Type B pancreatic cell (in vitro differentiated cells): ENCODE measurements at places on chromosomes 12 and 14.

- H3K4me1 ChIP-seq = no peaks in the 10 kb centered on the region
- H3K4me3 ChIP-seq = no peak overlapping the region
- H3K27ac ChIP-seq = no peak overlapping the region
- H3K27me3 ChIP-seq = no peaks in the 10 kb centered on the region
Measured at GRCh38 chr12:107545737-107546353, 139.8 kb upstream of the PWP1 start.

DNA sequence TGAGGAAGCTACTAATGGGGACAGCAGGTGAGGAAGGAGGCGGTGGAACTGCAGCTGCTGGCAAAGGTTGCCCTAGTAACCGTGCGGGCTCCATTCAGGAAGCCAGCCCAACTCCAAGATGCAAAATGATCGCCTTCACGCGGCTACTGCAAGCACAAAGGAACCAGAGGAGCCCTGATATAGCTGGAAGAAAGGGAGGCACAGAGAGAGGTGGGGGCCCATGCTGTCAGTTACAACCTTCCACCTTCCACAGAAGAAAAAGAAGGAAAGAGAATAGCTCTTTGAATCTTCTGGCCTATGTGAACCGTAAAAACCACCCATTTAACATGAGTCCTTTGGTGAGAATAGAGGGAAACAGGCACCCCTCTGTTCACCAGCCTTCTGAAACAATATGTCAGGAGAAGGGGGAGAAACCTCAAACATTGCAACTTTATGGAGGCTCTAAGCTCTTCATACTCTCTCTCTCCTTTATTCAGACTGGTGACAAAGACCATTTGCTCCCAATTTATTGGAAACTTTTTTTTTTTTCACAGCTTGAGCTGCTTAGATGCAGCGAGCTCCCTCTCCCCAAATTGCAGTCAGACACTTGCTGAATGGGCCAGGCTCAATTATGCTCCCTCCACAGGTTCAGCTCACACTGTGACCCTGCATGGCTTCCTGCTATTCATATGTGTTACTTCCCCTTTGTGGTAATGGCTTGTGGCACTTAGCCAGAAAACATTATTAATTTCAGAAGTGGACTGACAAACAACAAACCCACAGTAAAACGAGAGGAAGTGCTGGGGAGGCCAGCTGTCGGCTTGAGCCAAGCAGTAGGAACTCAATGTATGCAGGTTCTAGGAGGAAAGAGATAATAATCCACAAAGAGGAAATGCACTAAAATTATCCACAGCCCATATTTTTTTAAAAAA lies 6.2 kb downstream of the DUSP6 start:
- H3K27ac ChIP-seq = peak overlapping the region; percentile 68
- H3K4me1 ChIP-seq = peaks cover 65% of the 10 kb centered on the region
- H3K36me3 ChIP-seq = peaks cover 12% of the 10 kb centered on the region
- peaks cover 10% of the 10 kb centered on the region for H3K27me3 ChIP-seq
- no peak for DNase-seq
- peak overlapping the region; percentile 76 for H3K4me3 ChIP-seq

DNA sequence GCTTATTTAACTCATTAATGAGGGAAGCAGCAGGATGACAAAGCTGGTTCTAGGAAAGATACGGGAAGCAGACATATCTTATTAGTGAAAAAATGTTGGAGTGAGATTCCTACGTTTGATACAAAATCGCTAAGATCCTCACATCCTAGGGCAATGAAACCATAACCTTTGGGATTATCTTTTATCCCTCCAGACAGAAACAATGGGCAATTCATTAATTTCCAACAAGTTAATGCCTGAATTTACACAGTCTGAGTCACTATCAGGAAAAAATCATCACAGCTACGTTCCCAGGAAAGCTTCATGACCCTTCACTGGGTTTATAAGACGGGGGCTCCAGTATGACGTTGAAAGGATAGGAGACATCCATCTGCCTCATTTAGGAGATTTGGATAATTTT lies 45.0 kb downstream of the SLC24A4 start:
- no peak overlapping the region for H3K4me3 ChIP-seq
- H3K4me1 ChIP-seq = no peaks in the 10 kb centered on the region
- H3K27ac ChIP-seq = no peak overlapping the region
- H3K27me3 ChIP-seq = peaks cover 26% of the 10 kb centered on the region
- H3K36me3 ChIP-seq = no peaks in the 10 kb centered on the region
- no peak for DNase-seq

DNA sequence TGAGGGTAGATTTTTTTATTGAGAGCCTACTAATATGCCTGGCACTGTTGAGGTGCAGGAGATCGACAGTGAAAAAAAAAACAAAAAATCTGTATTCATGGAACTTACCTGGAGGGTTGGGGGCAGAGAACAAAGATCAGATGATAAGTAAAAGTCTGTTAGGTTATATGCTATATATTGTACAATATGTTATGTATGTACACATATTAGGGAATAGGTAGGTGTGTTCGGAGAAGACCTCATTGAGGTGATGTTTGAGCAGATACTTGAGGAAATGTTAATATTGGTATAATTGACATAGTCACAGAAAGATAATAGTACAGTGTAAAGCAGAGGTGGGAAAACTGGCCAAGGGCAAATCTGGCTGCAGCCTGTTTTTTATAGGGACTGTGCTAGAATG lies 5.6 kb downstream of the ARF6 start:
- H3K4me1 ChIP-seq = peaks cover 28% of the 10 kb centered on the region
- H3K27ac ChIP-seq = peak overlapping the region; percentile 64
- DNase-seq = no peak
- no peaks in the 10 kb centered on the region for H3K27me3 ChIP-seq
- H3K36me3 ChIP-seq = peaks cover 49% of the 10 kb centered on the region

DNA sequence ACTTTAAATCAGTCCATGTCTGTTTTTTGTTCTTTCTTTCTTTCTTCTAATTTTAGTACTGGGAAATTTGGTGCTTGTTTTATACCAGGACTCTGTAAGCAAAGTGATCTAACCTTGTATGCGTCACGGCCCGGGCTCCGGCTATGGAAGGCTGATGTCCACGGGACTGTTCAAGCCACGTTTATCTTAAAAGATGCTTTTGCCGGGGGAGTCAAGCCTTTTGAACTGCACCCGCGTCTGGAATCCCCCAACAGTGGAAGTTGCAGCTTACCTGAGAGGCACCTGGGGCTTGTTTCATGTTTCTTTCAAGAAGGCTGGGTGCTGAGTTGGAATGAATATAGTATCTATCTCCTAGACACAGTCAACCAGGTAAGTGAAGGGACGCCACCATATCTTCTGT lies 62.2 kb downstream of the TECPR2 start:
- no peak for DNase-seq
- H3K27ac ChIP-seq = no peak overlapping the region
- no peaks in the 10 kb centered on the region for H3K4me1 ChIP-seq
- no peaks in the 10 kb centered on the region for H3K27me3 ChIP-seq
- no peak overlapping the region for H3K4me3 ChIP-seq
- H3K36me3 ChIP-seq = peaks cover 13% of the 10 kb centered on the region

DNA sequence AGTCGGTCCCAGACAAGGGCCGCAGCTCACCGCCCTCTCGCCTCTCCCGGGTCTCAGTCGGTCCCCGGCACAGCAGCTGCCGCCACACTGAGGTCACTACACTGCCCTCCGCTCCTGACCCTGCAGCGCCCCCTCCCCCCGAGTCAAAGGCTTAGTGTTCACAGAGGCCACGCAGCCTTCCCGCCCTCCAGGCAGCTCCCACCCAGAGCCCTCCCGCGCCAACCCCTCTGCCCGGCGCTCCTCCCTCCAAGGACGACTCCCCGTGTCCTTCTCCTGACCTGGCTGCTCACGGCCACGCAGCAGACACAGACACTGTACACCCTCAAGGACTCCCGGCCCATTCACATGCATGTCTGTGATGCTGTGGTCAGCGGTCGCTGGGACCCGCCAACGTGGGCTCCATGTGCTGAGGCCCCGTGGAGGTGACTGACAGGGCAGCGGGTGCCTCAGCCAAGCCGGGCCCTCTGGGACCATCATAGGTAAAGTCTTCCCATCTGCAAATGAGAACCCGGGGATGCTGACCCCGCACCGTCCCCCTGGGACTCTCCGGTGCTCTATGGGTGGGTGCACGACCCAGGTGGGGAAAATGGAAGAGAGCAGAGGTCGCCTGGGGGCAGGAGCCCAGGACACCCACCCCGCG lies 16.3 kb upstream of the GALNT9 start:
- peaks cover 49% of the 10 kb centered on the region for H3K27me3 ChIP-seq
- no peak overlapping the region for H3K4me3 ChIP-seq
- DNase-seq = no peak
- peaks cover 20% of the 10 kb centered on the region for H3K4me1 ChIP-seq
- no peaks in the 10 kb centered on the region for H3K36me3 ChIP-seq

GRCh38 chr14:21039585-21040369 lies 2.4 kb upstream of the RNASE7 start:
- no peaks in the 10 kb centered on the region for H3K36me3 ChIP-seq
- peaks cover 7% of the 10 kb centered on the region for H3K27me3 ChIP-seq
- peak overlapping the region; percentile 11 for H3K4me3 ChIP-seq
- DNase-seq = no peak
- H3K27ac ChIP-seq = peak overlapping the region; percentile 42

DNA sequence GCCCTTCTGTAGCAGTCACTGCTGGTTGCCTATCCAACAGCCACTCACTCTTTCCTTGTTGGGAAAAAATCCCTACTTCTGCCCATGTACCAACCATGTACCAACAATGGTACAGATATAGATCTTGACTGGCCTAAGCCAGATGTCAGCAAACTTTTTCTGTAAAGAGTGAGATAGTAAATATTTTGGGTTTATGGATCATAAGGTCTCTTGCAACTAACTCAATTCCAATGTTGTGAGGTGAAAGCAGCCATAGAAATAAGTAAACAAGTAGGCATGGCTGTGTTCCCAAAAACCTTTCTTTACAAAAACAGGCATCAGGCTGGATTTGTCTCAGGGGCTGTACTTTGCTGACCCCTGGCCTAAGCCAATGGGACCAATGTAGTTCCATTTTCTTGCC lies 73.5 kb downstream of the ARMH4 start:
- no peaks in the 10 kb centered on the region for H3K27me3 ChIP-seq
- H3K4me1 ChIP-seq = peaks cover 21% of the 10 kb centered on the region
- no peak overlapping the region for H3K4me3 ChIP-seq
- DNase-seq = no peak
- no peaks in the 10 kb centered on the region for H3K36me3 ChIP-seq

DNA sequence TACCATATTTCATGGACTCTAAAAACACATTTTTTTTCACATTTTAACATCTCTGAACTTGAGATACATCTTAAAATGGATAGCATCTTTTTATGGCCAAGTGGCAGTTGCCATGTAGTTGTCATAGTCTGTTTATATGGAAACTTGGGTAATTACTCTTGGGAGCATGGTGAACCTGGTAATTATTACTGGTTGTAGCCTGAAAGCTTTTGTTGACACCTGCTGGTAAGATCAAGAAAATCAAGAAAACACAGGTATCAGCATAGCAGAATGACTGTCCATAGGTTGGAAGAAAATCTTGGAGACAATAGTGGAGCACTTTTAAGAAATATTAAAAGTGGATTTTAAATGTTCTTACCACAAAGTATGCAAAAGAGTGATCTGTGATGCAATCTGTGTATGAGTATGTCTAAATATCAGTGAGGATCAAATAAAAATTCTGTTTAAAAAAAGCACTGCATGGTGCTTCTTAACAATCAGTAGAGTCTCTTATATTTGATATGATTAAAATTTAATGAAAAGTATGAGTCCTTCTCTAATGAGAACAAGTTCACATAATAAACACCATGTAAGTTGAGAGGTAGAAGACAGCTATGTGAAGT lies 44.2 kb downstream of the TTC8 start:
- no peaks in the 10 kb centered on the region for H3K4me1 ChIP-seq
- no peaks in the 10 kb centered on the region for H3K27me3 ChIP-seq
- H3K27ac ChIP-seq = no peak overlapping the region
- H3K36me3 ChIP-seq = peaks cover 17% of the 10 kb centered on the region
- no peak overlapping the region for H3K4me3 ChIP-seq

GRCh38 chr12:26018926-26019325 lies 60.4 kb downstream of the RASSF8 start:
- H3K4me1 ChIP-seq = no peaks in the 10 kb centered on the region
- no peak overlapping the region for H3K27ac ChIP-seq
- no peak for DNase-seq
- H3K27me3 ChIP-seq = no peaks in the 10 kb centered on the region

DNA sequence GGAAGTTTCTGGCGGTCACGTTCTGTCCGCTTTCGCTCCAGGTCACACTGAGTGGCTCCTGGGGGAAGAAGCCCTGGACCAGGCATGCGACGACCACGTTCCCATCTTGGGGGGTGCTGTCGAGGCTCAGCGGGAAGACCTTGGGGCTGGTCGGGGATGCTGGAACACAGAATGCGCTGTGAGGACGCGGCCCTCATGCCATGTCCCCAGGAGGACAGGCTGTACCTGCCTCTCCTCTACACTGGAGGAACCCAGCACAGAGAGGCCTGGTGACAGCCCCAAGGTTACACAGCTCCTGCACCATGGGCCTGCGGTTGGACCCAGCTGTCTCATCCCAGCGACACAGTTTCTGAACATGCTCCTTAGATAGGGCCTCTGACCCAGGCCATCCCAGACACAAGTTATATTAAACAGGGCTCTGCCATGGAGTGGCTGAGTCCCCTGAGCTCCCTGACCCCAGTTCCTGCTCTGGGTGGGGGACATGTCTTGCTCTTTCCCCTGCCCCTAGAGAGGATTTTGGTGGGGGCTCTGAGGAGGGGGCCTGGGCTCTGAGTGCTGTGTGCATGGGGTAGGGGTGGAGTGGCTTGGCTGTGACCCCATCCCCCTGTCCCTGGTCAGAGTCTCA lies 62.0 kb downstream of the TMEM121 start:
- no peaks in the 10 kb centered on the region for H3K36me3 ChIP-seq
- no peak overlapping the region for H3K4me3 ChIP-seq
- DNase-seq = no peak
- H3K27ac ChIP-seq = no peak overlapping the region
- no peaks in the 10 kb centered on the region for H3K4me1 ChIP-seq
- H3K27me3 ChIP-seq = no peaks in the 10 kb centered on the region

GRCh38 chr14:20755037-20755436 lies 9.3 kb downstream of the EDDM3A start:
- no peak overlapping the region for H3K27ac ChIP-seq
- H3K4me1 ChIP-seq = no peaks in the 10 kb centered on the region
- no peak for DNase-seq
- no peak overlapping the region for H3K4me3 ChIP-seq

GRCh38 chr12:43880547-43880946 lies 44.7 kb downstream of the TMEM117 start:
- H3K4me3 ChIP-seq = no peak overlapping the region
- no peak for DNase-seq
- H3K27me3 ChIP-seq = no peaks in the 10 kb centered on the region
- peaks cover 30% of the 10 kb centered on the region for H3K4me1 ChIP-seq
- H3K36me3 ChIP-seq = no peaks in the 10 kb centered on the region
- no peak overlapping the region for H3K27ac ChIP-seq
